Mucosa of gallbladder (tissue), 1 donor: ENCODE measurements at places on chromosomes 2 and 18.

- DNase-seq = no peak
Measured at GRCh38 chr2:27408601-27409320, 630 bp downstream of the PPM1G start.

DNA sequence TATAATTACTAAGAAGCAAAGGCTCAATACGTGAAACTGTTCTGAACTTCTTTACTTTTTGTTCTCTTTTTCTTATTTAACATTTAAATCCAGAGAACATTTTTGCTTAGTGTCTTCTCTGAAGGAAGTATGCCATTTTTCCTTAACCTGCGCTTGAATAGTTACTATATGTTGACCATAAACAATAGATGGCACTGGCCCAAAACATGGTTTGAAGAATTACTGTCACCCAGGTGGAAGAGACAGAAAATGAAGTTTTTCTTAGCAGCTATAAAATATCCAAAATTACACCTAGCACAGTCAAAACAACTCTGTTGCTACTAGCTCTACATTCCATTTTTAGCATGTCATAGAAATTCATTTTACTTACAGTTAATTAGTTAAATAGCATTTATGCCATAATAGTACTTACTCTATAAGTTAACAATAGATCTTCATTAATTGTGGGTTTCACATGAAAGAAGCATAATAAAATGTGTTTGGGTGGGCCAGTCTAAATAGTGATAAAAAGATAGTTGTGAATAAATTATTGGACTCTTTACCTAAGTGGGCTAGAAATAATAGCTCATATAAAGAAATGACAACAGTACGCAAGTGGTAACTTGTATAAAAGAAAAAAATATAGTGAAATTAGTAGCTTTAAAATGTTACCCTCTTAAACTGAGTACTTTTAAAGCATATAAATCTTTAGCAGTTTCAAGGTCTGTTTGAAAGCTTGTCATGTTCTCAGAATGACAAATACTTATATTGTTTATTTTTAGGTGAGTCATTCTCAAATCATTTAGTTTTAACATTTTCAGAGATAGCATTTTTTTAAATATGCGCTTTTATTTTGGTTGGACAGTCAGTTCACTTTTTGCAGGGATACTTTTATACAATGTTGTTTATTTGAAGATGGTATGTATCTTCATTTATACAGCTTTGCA is 3.7 kb downstream of the ETAA1 start:
- DNase-seq = no peak

DNA sequence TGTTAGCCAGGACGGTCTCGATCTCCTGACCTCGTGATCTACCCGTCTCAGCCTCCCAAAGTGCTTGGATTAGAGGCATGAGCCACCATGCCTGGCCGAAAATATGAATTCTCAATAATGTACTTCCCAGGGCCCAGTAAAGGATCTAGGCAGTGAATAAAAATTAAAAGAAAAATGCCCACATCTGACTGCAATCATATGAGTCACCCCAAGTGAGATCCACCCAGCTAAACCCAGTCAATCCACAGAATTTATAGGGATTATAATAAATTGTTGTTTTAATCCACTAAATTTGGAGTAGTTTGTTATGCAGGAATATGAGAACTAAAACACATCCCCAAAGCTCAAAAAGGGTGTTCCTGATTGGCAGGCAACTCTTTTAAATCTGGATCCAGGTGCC is 93.5 kb upstream of the STK39 start:
- DNase-seq = no peak

DNA sequence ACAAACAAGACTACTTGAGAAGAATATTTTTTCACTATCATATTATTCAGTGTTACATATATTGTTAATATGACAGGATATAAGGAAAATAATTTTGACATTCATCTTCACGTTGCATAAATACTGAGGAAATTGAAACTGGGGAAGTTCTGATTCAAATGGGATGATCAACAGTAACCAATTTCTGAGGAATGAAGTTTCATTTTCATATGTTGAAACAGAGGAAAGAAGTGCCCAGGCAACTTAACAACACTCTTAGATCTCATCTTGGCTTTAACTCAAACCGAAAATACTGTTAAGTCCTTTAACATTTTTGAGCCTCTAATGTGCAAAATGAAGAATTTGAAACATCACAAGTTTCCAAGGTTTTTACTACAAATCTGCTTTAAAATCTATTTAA is 612.2 kb upstream of the VRK2 start:
- no peak for DNase-seq

DNA sequence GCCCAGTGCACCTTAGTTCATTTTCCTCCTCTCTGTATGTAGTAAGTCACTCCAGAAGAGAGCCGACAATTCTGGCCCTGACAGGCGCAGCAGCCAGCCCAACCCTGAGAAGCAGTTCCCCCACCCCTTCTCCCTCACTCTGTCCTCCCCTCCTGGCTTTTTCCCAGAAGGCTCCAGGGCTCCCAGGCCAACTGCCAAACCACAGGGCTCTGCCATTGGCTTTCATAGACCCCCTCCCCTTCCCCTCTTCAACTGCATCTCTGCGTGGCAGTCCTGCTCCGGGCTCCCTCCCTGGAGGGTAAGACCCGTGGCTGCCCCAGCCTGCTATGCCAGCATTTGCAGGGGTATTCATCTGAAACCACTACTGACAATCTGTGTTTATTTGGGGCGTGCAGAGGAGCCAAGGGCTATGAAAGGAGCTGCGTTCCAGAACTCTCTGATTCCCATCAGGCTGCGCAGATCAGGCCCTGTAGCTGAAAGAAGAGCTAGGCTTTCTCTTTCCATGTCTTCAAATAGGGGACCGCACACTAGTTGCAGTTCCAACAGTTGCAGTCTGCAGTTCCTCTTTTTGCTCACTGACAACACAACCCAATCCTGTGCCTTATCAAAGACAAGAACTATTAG is 388.6 kb upstream of the TNP1 start:
- peak; percentile 58 for DNase-seq

DNA sequence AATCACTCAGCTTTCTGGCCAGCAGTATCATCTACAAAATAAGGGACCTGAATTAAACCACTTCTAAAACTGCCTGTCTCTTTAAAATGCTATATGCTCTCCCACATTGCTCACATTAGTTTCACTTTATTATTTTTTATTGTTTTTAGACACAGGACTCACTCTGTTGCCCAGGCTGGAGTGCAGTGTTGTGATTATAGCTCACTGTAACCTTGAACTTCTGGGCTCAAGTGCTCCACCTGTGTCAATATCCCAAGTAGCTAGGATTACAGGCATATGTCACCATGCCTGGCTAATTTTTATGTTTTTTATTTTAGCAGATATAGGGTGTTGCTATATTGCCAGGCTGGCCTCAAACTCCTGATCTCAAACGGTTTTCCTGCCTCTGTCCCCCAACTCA is 591.3 kb upstream of the ZNF804A start:
- DNase-seq = no peak

DNA sequence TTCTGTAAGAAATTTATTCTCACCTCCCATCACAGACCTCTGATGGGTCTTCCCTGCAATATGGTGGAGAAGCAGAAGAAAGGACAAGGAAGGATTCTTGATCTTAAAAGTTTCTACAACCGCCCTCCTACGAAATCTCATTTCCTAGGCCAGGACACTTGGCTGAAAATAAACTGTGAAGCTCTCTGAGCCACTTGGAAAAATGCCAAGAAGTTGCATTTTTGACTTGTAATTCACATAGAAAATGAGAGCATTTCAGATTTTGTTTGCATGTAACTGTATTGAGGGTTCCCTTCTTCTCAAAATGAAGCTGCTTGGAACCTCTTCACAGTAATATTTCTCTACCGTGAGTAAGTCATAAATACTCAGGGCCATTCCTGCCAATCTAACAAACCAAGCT is 458.3 kb upstream of the SLC14A2 start:
- DNase-seq = no peak

GRCh38 chr2:10467401-10467800 is 19.3 kb upstream of the ODC1 start:
- no peak for DNase-seq
